Activated naive CD4-positive, alpha-beta T cell (primary cell): ENCODE measurements at places on chromosomes 5 and 9.

- no peak for DNase-seq
Measured at GRCh38 chr5:112625689-112626438, 111.8 kb upstream of the APC start.

GRCh38 chr5:88948746-88949600, 66.0 kb upstream of the MEF2C start:
- no peak for DNase-seq

- DNase-seq, result no peak
Measured at GRCh38 chr5:57434227-57434640, 48.4 kb downstream of the ACTBL2 start.

GRCh38 chr5:119031905-119032304, 39.0 kb upstream of the DMXL1 start:
- no peak for DNase-seq

DNA sequence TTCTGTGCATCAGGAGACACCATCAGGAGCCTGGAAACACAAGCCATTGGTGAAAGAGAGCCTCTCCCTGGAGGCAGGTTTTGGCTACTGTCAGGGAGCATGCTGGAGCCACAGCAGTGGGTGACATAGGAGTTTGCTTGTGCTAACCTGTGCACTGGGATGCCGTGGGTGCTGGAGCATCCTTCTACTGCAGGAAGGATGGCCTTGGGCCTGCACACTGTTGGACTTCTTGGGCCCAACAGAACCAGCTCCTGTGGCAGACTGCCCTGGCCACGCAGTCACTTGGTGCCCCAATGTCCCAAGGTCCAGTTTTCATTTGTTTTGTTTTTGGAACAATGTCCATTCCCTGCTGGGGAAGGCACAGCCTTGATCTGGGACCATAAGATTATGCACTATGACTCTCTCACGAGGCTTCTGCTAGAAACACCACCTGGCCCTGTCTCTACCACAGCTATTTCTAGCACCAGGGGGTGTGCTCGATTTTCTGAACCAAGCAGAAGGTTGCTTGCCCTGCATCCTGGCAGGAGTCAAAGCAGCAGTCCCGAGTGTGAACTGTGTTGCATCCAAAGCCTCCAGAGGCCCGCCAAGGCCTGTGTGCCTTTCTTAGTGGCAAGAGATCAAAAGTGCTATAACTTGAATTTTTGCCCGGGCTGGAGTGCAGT, 5.5 kb upstream of the LTC4S start:
- no peak for DNase-seq

DNA sequence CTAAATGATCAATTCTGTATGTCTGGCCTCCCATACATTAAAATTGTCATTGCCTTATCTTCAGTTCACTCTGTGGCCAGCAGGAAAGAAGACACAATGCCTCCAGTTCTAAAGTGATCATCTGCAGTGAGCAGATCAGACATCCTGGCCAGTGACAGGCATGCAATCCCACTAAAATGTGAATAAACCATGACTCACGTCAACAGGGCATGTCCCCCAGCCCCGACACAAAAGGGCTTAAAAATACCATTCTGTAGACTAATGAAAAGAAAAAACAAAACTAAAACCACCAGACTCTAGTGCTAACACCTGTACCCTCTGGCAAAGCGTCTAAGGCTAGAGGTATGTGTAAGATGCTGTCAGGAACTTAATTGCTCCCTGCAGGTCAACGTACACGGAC, 38.5 kb downstream of the DDX31 start:
- no peak for DNase-seq

DNA sequence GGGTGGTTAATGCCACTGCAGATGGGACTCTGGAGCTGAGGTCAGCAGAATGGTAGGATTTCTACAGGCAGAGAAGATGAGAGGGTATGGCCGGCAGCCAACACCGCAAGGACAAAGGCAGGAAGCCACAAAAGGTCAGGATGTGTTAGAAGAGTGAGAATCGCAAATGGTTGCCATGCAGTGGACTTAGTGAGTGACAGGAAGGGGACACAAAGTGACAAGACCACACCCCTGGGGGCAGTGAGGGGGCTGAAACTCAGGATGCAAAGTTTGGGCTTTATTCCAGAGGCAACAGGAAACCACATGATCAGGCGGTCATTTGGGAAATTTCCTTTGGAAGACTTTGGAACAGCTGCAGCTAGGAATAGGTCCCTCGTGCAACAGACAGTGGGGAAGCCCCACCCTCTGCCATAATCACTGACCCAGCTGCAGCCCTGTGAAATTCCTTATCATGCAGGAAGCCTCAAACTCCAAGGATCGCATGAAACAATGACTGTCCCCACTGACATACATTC, 14.2 kb upstream of the CCDC180 start:
- DNase-seq, result no peak

DNA sequence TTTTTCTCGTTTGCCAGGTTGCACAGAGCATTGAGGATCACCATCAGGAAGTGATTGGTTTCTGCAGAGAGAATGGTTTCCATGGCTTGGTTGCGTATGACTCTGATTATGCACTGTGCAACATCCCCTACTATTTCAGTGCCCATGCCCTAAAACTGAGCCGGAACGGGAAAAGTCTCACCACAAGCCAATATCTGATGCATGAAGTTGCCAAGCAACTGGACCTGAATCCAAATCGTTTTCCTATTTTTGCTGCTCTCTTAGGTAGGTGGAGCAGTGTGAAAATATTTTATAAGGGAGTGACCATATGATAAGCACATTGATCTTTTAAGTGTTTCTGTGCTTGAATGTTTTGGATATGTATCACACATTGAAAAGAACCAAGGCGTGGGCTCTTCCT, 17.7 kb upstream of the FAM120AOS start:
- DNase-seq, result no peak

- DNase-seq, result no peak
Measured at GRCh38 chr5:148729182-148729581, 74.9 kb upstream of the HTR4 start.
